ENCODE measurements at places on chromosomes 1 and 21. TPM values are rescaled to one million over a fixed set of nuclear protein-coding genes. Genes with fewer than 3 reads are reported as not detected.

Gene TFF2
- total RNA-seq: not detected

Gene MSH4
- 0.26 TPM for total RNA-seq

Gene TENT5C
- 129 TPM for total RNA-seq

Gene CORT
- 0.52 TPM for total RNA-seq

Gene RAVER2
- total RNA-seq: 1.6 TPM

Gene SPATA21
- total RNA-seq: not detected

Gene GJA9
- not detected for total RNA-seq

Gene PDZK1
- not detected for total RNA-seq

Gene S100A12
- total RNA-seq: 2.0 TPM

Gene FLG2
- total RNA-seq: not detected

Gene CRNN
- total RNA-seq: not detected

Gene IL10
- total RNA-seq: 0.76 TPM

Gene NBPF4
- not detected for total RNA-seq

Gene CYP4Z1
- not detected for total RNA-seq

Gene AXDND1
- total RNA-seq: 1.7 TPM

Gene USH2A
- not detected for total RNA-seq
